ENCODE measurements at places on chromosomes 1 and 21.

GRCh38 chr1:172401477-172401876 is 19.0 kb upstream of the C1orf105 start:
- no peak for DNase-seq

- no peak for DNase-seq
These were observed 831.1 kb downstream of the LRRIQ3 start for GRCh38 chr1:73366734-73367413.

- no peak for DNase-seq
These were observed 10.2 kb downstream of the DDI2 start for GRCh38 chr1:15627343-15627988.

GRCh38 chr1:23526329-23527041 is 4.5 kb downstream of the E2F2 start:
- no peak for DNase-seq

GRCh38 chr1:46114925-46115603 is 17.4 kb downstream of the PIK3R3 start:
- no peak for DNase-seq

DNA sequence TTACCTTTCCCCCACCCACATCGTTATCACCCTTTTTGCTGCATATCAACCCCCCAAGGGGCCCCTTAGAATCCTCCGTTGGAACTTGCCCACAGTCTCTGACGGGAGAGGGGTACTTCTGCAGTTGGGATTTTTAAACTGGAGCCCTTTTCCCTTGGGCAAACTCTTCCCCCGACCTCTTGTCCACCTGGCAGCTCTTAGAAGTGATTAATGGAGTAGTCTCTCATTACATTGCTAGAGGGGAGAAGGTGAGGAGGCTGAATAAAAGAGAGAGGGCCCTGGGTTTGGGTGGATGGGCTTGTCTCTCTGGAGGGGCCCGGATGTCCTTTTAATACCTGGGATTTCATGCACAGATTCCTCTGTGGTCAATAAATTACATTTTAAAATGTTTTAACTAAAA is 27.2 kb upstream of the TSPAN2 start:
- DNase-seq, result no peak

DNA sequence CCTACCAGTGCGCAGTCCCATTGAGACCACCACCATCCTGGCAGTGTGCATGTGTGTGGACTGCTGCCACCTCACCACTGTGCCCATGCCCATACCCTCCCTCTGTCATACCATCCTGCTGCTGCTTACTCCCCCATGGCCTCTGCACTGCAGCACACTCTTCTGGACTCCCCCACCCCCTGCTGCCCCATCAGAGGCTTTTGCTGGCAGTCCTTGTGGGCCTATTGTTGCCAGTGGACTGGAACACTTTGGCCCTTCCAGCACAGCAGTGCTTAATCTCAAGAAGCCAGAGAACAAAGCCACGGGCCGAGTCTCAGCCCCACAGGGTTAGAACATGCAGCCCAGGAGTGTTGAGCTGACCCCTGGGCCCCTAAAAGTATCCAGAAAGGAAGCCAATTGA is 41.9 kb upstream of the IVNS1ABP start:
- no peak for DNase-seq

DNA sequence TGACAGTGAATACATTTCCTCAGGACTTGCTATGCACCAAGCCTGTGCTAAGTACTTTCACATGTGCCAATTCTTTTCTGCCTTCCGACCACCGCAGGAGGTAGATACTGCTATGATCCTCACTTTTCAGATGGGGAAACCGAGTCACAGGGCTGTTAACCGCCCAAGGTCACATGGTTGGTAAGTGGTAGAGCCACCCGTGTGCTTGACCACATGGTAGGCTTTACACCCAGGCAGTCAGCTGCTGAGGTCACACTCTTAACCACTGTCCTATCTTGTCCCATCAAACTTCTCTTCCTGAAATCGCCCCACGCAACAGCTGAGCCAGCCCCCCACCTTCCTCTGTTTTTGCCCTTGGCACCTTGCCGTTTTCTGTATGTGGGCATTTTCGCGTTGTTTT is 31.0 kb upstream of the SDHB start:
- DNase-seq, result no peak
